Smooth muscle cell of bladder (primary cell): ENCODE measurements at places on chromosomes 4 and X. TPM values are rescaled to one million over a fixed set of nuclear protein-coding genes. Genes with fewer than 3 reads are reported as not detected.

The RBM47 gene
- total RNA-seq: 2.1 and 2.5 TPM in 2 replicates

The ING2 gene
- total RNA-seq: 4.1 and 9.1 TPM in 2 replicates

The ITGB1BP2 gene
- 0.85 and 3.6 TPM in 2 replicates for total RNA-seq

The GRSF1 gene
- 68.6 and 78.3 TPM in 2 replicates for total RNA-seq

The FMR1NB gene
- 0.14 TPM in 1 of 2 replicates, not detected in the other for total RNA-seq

The RPL34 gene
- total RNA-seq: 998 and 1,196 TPM in 2 replicates

The INTS6L gene
- total RNA-seq: 3.6 and 4.2 TPM in 2 replicates
